ENCODE measurements at places on chromosomes 2 and 18.

DNA sequence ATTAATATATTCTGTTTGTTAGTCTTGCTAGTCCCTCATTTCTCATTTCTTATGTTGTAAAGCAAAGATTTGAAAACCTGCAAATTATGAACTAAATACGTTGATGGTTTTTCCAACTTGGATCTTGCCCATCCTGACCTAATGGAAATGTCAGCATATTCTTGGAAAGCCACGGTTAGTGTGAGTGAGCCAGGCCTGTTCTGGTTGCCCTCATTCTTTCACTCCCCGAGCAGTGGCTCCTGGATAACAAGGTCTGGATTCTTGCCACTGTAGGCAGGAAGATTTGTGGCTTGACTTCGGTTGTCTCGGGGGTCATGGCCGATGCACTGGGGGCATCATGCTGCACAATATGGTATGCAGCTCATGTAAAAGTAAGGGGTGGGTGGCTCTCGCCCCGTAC is 359.1 kb downstream of the MEIS1 start:
- DNase-seq: no peak

GRCh38 chr2:74628538-74629105 is 19.5 kb downstream of the M1AP start:
- DNase-seq: no peak

GRCh38 chr2:48638261-48638660 is 20.6 kb downstream of the GTF2A1L start:
- DNase-seq: no peak

DNA sequence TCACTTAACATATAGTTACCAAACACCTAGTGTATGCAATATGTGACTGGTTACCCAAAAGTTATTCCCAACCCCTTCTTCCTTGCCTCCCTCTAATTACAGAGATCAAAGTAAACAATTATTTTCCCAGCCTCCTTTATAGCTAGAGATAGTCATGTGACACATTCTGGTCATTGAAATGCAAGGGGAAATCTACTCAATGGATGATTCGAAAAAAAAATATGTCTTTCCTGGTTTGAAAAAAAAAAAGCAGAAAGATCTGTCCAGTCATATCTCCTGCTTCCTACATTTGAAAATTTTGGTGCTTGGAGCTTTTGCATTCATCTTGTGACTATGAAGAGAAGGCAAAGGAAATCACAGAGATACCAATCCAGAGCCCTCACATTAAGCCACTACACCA is 27.6 kb upstream of the UGP2 start:
- DNase-seq: no peak

- DNase-seq: peak; percentile 36
Measured at GRCh38 chr2:198296665-198297308, 492.4 kb downstream of the PLCL1 start.

- DNase-seq: no peak
Measured at GRCh38 chr2:173511357-173511756, 156.7 kb downstream of the CDCA7 start.

- DNase-seq: no peak
Measured at GRCh38 chr2:200351815-200352214, 45.3 kb downstream of the SPATS2L start.

- DNase-seq: no peak
Measured at GRCh38 chr2:42834161-42834560, 41.8 kb upstream of the HAAO start.
